T-helper 2 cell treated with Interferon-gamma antibody and Interleukin-4, amounts not matched to agents 5 μg/mL and 100 μg/mL, for 36 hours (primary cell): ENCODE measurements at places on chromosomes 12 and 14.

GRCh38 chr12:82325540-82326336, 32.4 kb downstream of the CCDC59 start:
- DNase-seq, result no peak

DNA sequence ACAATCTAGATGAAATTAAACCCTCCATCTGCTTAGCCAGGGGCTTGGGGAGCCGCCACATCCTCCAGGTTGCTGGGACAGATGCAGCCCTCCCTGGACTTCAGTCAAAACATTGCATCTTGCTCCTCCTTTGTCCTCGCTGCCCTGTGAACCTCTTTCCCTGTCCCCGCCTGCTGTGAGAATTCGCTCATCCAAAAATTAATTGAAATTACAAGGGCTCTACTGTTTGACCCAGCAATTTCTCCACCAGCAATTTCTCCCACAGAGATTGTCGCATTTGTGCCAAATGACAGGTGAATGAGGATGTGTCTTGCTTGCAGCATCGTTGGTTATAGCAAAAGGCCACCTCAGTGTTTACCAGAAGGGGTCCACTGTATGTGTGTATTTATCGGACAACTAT, 5.0 kb upstream of the POP5 start:
- DNase-seq, result no peak

DNA sequence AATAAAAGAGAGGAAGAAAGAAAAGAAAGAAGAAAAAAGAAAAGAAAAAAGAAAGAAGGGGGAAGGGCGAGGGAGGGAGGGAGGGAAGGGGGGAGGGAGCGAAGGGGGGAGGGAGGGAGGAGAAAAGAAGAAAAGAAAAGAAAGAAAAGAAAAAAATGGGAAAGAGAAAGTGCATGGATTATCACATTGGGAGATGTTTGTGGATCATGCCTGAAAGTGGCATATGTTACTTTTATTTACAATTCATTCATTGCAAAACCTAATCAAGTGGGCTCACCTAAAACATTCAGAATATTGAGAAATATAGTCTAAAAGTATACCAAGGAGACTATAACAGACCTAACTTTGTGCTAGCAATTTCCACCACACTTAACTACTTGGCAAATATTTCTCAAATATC, 246.9 kb upstream of the SYT1 start:
- DNase-seq, result no peak

GRCh38 chr12:21337959-21338744, 3.4 kb upstream of the SLCO1A2 start:
- DNase-seq, result no peak

- no peak for DNase-seq
Measured at GRCh38 chr12:123107926-123108681, 42.8 kb downstream of the PITPNM2 start.

- peak; percentile 60 for DNase-seq
Measured at GRCh38 chr14:77459072-77459723, 1.3 kb downstream of the AHSA1 start.

- peak; percentile 46 for DNase-seq
Measured at GRCh38 chr12:49388682-49389386, 21.6 kb downstream of the SPATS2 start.

DNA sequence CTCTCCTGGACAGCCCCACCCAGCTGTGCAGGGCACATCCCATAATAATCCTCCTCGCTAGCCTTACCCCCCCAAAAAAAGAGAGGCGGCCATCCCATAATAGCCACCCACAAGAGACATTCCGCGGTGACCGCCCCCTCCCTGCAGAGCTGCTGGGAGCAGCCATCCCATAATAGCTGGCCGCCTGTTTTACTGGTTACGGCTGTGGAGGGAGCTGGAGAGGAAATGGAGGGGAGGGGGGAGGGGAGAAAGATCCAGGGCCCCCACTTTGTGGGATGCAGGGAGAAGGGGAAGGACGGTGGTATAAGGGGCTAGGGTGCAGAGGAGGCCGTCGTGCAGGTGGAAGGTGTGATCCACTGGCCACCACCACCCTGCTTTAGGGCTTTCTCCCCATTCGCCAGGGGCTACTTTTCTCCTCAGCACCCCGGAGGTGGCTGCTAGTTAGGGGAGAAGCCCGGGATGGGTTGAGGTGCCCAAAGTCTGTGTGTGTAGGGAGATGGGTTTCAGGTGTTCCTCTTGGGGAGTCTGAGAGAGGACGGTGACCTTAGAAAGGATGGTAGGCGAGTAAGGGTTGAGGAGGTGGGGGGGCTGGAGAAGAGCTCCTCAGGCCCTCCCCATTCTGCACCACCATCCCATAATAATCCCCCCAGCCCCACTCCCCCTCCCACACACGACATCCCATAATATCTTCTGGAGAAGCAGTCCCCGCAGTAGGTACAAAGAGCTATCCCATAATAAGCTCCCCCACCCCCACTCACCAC, 6.0 kb upstream of the CHD4 start:
- DNase-seq, result no peak

DNA sequence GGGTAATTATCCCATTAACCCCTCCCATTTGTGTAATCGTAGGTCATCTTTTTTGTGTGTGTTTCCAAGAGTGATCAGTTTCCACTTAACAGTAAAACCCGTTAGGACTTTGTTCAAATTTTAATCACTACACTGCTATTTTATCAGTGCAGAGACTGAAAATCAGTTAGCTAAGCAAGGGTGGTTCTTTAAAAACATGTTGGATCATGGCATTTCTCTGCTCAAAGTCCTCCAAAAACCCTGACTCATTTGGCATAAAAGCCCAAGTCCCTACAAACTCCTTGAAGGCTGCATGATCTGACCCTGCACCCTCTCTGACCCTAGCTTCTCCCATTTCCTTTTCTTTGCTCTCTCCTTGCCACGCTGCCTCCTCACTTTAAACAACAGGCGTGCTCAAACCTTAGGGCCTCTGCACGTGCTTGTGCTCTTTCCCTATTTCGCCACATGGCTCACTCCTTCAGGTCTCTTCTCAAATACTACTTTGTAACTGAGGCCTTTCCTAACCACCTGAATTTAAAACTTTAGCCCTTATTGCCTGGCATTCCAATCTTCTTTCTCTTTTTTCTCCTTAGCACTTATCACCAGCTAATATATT, 13.2 kb upstream of the OVCH1 start:
- no peak for DNase-seq

DNA sequence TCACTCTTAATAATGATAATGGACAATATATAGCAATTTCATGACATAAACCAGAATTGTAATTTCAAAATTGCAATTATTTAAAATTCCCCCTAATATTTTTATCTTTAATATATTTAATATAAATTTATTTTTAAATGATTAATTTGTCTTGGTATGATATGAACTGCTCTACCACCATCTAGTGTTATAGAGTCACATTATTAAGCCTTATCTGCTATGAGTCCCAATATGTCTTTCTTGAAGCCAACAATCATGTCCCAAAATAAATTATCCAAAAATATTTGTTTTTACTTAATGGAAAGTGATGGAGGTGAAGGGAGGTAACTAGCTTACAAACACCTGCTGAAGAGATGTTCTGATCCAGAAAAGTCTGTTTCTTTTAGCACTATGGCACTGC, 151.4 kb downstream of the KCNC2 start:
- no peak for DNase-seq

DNA sequence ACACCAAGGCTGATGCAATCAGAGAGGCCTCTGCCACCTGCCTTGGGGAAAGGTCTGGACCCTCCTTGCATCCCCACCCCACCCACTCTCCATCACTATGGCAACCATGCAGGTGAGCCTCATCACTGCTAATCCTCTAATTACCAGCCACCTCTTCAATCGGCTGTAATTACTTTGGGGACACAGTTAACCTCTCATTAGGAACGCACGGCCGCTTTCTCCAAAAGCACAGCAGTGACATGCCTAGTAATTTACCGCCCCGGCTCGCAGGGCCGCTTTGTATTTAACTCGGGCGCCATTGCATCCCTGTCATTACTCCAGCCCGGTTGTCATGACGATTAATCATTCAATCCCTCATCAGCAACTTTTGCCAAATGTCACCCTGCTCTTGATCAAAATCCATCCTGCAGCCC, 36.3 kb upstream of the FAM222A start:
- DNase-seq, result no peak

DNA sequence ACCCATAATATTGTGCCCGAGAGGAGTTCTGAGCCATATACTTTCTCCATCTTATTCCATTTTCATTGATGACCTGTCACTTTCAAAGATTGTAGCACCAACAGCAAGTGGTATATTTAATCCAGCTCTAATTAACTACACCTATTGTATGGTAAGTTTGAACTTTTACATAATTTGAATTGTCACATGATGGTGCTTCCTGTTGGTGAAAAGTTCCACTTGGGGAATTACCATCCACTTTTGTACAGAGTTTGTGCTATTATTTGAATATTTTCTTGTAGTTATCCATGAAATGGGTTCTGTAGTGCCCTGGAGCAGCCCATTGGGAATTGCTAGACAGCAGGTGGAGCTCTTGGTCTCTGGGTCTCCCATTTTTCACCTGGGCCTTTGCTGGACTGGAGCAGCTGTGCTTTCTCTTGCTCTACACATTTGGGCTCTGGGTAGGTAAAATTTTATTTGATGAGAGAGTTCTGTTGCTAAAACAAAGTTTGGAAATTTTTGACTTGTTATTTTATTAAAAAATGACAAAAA, 3.0 kb downstream of the SMCO3 start:
- DNase-seq, result no peak

DNA sequence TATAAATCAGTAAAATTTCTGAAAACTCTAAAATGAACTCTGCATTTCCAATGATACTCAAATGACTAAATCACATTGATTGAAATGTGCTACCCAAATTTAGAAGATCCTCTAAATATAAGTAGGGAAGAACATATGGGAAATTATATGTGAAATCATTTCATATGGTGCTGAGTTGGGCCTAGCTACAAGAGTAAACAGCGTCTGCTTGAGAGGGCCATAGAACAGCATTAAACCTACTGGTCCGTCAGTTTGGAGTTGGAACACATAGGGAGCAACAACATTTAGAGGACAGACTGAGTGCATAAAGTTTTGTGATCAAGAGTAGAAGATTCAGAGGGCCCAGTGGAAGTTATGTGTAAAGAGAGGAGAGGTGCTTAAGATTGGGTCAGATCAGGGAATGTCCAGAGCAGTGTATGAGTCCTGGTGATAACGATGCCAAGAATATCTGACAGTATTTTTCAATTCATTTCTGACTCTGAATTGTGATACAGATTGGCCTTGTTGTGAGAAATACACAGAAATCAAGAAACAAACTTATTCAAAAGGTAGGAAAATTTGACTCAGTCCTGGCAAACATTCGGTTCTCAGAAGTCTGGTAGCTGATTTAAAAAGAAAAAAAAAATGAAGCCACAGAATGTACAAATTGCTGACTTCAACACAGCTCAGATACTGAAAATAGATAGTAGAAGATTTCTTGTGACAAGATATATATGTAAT, 362.2 kb downstream of the CCDC91 start:
- no peak for DNase-seq

DNA sequence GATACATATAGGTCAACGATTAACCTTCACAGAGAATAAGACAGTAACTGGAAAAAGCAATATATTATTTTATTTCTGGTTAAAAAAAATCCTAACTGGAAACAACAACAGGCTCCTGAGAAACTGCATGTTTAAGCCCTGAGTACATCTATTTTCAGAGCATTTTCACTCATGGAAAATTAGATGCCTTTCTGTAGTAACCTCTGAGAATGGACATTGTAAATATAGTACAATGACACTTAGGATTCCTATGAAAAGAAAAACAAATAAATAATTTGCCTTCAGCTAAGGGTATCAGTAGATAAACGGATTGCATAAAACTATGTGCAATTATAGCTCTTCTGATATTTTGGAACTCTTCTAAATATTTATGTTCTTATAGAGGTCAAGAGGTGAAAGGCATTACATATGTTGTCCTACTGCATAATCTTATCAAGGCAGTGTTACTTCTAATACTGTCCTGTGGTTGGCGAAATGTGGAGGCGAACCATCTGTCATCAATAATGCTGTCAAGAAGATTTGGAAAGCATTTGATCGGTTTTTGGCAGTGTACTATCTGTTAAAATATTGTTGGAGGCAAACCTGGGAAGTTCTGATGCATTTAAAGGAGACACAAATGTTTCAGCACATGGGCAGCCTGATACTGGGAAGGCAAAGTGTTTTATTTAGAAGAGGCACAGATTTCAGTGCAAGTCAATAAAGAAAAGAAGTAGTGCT, 381.8 kb downstream of the BTG1 start:
- no peak for DNase-seq

DNA sequence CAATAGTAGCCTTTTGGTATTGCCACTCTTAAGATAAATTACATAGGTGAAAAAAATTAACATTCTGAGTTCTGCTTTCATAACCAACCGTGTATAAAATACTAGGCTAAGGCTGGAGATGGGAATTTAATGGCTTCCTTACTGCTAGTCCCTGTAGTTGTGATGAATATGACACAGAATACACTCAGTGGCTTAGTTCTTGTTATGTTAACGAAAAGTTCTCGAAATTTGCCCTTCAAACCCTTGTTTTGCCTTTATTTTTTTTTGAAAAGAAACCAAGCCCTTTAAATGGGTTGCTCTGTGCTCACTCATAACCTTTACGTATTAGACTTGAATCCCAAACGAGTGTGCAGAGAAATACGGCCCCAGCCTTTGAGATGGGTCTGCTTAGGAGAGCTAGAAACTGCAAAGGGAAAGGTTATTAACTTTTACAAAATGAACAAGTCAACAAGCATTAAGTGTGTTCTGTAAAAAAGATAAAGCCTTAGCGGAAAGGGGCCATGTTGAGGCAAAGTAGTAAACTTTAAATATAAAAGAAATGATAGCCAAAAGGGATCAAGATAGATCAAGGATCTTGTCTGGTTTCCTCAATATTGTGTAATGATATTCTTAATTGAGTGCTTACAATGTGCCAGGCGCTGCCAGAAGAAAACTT, 1.7 kb downstream of the NUDT4 start:
- DNase-seq, result no peak

DNA sequence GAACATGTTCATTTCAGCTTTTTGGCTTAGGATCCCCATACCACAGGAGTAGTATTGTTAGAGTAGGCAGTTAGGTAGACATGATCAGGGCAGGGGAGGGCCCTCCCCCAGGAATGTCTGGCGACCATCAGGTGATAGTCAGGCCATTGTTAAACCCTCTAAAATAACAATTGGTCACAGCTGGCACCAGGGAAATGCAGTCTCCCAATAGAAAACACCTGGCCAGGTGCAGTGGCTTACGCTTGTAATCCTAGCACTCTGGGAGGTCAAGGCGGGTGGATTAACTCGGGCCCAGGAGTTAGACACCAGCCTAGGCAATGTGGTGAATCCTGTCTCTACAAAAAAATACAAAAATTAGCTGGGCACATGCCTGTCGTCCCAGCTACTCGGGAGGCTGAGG, 187.1 kb downstream of the MON2 start:
- DNase-seq, result no peak

DNA sequence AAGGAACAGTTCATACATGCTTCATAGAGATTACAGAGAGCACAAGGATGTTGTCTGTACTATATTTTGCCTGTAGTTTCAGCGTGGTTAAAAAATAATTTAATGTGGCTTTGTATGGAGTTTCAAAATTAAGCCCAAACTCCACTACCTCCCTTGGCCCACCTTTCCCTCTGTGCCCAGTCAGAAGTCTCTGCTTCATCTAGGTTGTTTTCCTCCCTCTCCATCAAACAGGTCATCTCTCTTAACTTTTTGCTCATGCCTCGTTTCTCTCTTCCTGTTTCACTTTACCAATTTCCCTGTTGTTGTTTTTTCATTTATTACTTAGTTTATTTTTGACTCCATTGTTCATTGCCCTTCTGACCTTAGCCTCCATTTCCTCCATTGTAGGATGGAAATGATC, 94.9 kb upstream of the NEDD1 start:
- DNase-seq, result no peak

GRCh38 chr12:46445093-46445492, 72.5 kb upstream of the SLC38A2 start:
- no peak for DNase-seq
